ENCODE measurements at places on chromosomes 7 and 10.
A peak's percentile ranks its signal among the peaks of the same experiment; 100 is the strongest.

DNA sequence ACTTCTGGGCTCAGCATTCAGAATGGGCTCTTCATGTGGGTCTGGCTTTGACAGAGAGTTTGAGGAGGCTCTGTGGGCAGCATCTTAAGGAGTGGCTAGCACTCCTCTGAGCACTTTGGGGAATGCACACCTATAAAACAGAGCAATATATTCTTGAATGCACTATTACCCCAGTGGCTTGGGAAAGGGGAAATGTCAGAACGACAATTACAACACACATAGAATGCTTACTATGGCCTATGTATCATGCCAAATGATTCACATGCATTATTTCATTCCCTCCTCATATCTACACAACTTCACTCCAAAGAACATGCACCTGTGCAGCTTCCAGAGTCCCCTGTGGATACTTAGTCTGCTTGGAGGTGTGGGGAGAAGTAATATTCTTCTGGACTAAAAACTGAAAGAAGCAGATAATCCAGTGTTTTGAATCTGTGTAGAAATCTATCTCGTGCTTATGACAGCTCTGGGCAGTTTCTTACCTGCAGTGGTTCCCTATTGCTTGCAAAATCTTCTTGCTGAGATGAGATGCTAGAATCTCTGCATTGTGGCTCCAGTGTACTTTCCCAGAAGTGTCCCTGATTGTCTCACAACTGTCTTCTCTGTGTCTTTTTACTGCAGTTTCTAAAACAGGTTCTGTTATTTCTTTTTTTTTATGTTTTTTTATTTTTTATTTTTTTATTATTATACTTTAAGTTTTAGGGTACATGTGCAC, 5.5 kb upstream of the MGAM start:
- DNase-seq, result no peak

DNA sequence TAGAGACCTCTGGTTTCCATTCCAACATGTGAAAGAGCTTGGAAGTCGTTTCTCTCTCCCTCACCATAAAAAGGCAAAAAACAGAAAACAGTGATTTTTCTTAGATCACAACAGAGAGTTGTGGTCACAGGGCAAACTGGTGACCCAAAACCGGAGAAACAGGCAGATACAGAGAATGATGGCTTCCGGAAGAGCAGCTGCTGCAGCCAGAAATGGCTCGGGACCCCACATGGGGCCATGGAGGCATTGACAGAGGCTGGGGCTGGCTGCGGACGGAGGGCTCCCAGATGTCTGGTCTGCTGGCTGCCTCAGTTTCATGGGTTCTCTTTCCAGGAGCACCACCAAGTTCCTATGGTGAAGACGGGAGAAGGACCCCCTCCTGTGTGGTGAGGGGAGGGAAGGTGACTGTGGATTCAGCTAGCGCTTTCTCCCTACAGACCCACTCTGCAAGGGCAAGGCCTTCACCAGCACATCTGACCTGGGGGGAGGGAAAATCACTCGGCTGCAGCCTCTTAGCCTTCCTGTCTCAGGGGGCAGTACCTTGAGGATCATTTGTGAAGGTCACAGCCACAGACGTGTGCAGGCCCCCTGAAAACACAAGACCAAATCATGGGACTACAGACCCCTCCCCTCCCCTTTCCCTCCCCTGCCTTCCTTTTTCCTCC, 81.4 kb downstream of the WDR37 start:
- no peak for DNase-seq

GRCh38 chr10:133520193-133520738, 6.9 kb upstream of the CYP2E1 start:
- DNase-seq, result peak; percentile 90

DNA sequence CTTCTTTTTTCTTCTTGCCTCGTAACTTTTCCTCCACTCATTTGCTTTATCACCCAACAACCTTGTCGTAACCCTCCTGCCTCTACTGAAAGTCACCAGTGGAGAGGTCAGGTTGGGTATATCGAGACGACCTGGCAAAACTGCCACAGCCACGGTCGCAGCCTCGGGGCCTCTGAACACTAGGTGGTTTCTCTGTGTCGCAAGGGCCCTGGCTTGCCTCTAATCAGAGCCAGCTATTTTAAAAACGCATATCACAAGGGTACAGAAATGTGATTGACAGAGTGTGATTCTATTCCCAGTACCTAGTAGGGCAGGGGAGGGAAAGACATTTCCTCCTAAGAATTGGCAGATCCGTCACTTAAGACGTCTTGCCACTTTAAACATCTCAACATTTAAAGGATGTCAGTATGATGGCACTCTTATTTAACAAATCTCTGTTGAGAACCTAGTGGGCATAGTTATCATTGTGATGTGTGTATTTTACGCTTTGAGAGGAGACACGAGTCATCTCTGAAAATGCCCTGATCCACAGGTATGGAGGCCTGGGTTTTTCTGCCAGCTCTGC, 197.5 kb downstream of the ARHGAP21 start:
- no peak for DNase-seq

- no peak for DNase-seq
Observed at GRCh38 chr10:48794074-48794473, 109.4 kb downstream of the WDFY4 start.

DNA sequence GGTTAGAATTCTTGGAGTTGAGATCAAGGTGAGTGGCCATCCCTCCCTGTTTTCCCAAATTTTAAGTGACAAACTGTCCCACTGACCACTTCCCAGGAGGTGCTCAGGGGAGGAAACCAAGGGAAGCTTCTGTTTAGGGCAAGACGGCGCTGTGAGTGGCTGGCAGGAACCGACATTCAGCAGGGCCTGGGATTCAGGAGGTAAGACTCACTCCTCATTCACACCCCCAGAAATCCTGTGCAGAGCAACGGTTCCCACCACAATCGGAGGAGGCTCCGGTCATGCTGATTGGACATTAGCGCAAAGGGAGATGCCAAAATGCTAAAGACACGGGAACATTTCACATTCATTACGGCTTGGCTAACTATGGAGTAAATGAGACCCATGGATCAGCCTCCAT, 200.9 kb downstream of the GRID1 start:
- no peak for DNase-seq

DNA sequence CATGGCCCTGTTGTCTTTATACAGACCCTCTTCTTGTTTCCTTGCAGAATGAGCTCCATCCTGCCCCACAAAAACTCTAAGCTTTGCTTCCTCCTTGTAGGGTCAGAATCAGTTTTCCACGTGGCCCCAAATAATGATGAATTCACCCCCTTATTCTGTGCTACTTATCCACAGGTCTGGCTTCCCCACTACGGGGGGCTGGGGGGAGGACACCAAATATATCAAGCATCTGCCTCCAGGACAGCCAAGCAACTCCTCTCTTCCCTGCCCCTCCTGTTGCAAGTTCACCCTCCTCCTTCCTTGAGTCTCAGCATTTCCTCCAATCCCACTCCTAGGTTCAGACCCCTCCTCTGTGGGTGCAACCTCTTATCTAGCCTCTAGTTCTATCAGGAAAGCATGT, 743.3 kb downstream of the GRID1 start:
- DNase-seq, result no peak

GRCh38 chr7:88835147-88835728, 39.7 kb upstream of the TEX47 start:
- peak; percentile 41 for DNase-seq

DNA sequence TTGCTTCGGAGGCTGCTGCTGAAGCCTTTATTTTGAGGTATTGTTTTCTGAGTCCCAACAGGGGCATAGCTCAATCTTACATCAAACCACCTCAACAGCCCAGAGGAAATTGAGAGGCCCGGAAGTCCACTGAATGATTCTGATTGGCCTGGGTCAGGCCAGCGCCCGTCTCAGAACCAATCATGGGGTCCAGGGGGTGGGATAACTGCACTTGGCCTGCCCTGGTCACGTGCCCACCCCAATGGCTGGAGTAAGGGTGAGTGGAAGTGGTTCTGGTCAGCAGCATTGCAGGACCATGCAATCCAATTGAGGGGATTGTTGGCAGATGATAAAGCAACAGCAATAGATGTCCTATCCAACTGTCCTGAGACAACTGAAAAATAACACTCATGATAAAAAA, 190.6 kb downstream of the HERPUD2 start:
- no peak for DNase-seq

- DNase-seq, result no peak
Observed at GRCh38 chr7:127858915-127859189, 172.4 kb downstream of the LRRC4 start.
